ENCODE measurements at places on chromosomes 13 and 19. TPM values are rescaled to one million over a fixed set of nuclear protein-coding genes. Genes with fewer than 3 reads are reported as not detected.

Gene PSG11
- total RNA-seq, result not detected

Gene ZNF415
- 1.8 TPM for total RNA-seq

Gene CALR
- total RNA-seq, result 2,509 TPM

Gene MADCAM1
- 0.33 TPM for total RNA-seq

Gene ZNF557
- 23.4 TPM for total RNA-seq

Gene WASF3
- 11.6 TPM for total RNA-seq

Gene U2AF2
- 93.4 TPM for total RNA-seq
